ENCODE measurements at places on chromosomes 5 and 9. TPM values are rescaled to one million over a fixed set of nuclear protein-coding genes. Genes with fewer than 3 reads are reported as not detected.

The CLPTM1L gene
- 123 TPM for total RNA-seq

The IL9 gene
- total RNA-seq, result not detected

The RETREG1 gene
- total RNA-seq, result 48.4 TPM

DNA sequence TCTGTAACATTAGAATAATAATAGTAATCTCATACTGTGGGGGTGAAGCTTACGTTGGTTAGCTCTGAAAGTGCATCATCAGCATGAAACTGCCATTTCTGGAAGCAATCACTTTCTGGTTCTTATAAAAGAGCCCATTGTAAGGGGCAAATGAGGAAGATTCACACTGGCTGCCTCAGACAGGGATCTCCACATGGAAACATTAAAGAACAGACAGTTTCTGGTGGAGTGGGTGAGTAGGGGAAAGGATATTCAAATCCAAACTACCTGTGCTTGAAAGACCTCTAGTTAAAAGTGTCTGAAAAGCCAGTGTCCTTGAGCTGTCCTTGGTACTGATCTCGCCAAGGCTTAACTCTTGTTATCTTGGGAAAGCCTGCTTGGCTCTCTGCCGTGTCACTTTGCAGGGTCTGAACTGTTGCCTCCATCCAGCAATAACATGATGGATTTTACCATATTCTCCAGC, 19.1 kb upstream of the SLC31A2 start:
- H3K27ac ChIP-seq, result no peak overlapping the region
- H3K36me3 ChIP-seq, result no peaks in the 10 kb centered on the region
- H3K4me3 ChIP-seq, result no peak overlapping the region
- H3K27me3 ChIP-seq, result peaks cover 33% of the 10 kb centered on the region

GRCh38 chr9:126131066-126132010, 195.3 kb upstream of the MVB12B start:
- H3K4me3 ChIP-seq, result no peak overlapping the region
- H3K36me3 ChIP-seq, result no peaks in the 10 kb centered on the region
- peaks cover 31% of the 10 kb centered on the region for H3K27me3 ChIP-seq
- no peak overlapping the region for H3K27ac ChIP-seq

DNA sequence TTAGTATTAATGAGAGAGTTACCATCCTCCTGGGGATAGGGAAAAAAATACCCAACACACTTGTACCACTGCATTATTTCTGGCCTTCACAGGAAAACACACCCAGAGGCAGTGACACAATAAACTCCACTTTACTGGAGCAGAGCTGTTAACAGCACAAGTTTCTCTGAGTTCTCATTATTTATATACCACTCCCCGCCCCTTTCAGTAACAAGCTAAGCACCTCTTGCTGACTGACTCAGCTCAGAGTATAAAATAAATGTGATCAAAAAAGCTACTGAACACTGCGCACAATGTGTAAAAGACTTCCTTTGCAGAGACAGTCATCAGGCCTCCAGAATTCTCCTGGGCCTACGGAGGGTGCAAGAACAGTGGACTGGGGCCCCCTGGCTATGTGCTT, 21.6 kb downstream of the KLF9 start:
- H3K4me3 ChIP-seq, result no peak overlapping the region
- peaks cover 67% of the 10 kb centered on the region for H3K4me1 ChIP-seq
- no peak for DNase-seq
- peaks cover 5% of the 10 kb centered on the region for H3K36me3 ChIP-seq
- no peaks in the 10 kb centered on the region for H3K27me3 ChIP-seq
- no peak overlapping the region for H3K27ac ChIP-seq

DNA sequence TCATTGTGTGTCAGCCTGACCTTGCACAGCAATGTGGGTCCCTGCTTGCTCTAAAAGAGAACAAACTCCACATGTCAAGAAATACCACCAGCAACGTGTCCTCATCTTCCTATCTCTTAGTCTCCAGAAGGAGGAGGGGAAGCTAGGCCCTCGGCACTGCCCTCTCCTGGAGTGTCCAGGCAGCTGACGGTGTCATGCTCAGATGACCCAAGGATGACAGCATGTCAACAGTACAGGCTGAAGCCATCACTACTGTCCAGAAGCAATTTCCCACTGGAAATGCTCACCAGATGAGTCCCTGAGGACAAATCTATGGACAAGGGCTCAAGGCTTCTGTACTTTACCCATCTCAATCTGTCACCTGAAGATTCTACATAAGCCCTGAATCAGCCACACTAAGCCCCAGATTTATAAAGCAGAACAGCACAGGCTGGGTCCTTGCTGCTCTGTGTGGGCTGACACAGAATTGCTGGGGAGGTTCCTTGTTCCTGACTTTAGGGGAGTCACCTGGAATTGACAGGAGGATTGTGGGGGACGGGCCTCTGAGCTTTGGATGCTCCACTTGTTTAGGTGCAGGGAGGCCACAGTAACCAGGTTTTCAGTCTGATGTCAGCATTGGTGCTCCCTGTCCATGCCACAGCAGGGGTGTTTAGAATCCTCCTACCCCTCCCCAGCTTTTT, 210.2 kb downstream of the DAB2IP start:
- no peak for DNase-seq
- H3K4me3 ChIP-seq, result no peak overlapping the region
- no peak overlapping the region for H3K27ac ChIP-seq
